NCI-H460 (cell line): ENCODE measurements at places on chromosomes 5 and 9. TPM values are rescaled to one million over a fixed set of nuclear protein-coding genes. Genes with fewer than 3 reads are reported as not detected.

- DNase-seq: peak; percentile 15
Measured at GRCh38 chr9:83596899-83597504, 25.9 kb upstream of the IDNK start.

The ADAMTS13 gene
- 0.40 and 1.1 TPM in 2 replicates for total RNA-seq

DNA sequence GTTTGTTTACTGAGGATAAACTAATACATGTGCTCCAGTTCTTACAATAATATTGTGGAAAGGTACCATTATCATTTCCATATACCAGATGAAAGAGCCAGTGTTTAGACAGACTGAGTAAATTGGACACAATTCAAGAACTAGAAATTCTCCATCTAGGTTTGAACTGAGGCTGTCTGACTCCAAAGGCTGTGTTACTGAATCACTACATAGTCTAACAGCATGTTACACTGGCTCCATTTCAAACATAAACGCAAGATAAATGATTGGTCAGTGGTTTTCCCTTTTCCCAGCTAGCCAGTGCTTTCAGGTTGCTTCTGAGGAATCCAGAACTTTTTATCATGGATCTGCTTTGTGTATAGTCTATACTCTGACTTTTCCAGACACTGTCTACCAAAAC lies 8.1 kb downstream of the SPDL1 start:
- DNase-seq: no peak

The HSPA4 gene
- total RNA-seq: 213 and 221 TPM in 2 replicates

The TSPAN17 gene
- total RNA-seq: 25.0 and 33.8 TPM in 2 replicates

DNA sequence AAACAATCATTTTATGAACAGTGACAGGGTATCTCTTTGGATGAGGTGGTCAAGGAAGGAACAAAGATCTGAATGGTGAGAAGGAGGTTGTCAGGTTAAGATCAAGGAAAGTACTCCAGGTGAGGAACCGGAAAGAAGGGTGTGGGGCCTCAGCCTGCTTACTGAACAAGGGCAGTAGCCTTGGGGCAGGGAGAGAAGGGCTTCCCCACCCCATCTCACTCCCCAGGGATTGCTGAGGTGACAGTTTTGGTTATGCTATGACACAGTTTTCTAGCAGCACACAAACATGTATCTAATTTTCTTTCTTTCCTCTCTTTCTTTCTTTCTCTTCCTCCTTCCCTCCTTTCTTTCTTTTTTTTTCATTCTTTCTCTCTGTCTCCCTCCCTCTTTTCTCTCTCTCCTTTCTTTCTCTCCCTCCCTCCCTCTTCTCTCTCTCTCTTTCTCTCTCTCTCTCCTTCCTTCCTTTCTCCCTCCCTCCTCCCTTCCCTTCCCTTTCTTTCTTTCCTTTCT lies 4.1 kb upstream of the HDHD3 start:
- DNase-seq: no peak
